SK-N-SH (cell line): ENCODE measurements at places on chromosomes 13 and 19. TPM values are rescaled to one million over a fixed set of nuclear protein-coding genes. Genes with fewer than 3 reads are reported as not detected.

GRCh38 chr19:3979289-3979673 is 6.0 kb downstream of the EEF2 start:
- DNase-seq = peak; percentile 11

DNA sequence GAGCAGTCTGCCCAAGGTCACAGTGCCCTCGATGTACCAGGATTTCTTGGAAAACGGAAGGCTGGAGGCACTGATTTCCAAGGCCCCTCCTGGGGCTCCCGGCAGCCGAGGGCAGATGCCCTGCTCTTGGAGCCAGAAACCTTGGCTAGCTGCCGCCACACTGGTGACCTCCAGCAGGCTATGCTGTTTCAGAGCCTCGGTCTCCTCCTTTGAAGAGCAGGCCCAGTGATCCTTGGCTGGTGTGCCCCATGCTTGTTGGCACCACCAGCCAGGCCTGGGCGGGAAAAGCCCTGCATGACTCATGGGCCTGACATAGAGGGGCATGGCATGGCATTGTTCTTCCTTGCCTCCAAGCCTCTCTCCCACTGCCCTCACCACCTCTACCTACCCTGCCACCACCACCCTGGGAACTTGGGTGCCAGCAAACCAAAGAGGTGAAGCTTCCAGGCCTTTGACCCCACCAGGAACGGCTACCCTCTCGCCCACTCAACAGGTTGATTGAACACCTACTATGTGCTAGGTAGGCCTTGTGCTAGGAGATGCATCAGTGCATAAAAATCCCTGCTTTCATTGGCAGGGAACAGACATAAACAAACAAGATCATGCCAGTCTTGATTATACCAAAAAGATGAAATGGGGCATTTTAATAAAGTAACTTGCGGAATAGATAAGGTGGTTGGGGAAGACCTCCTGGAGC is 1.6 kb upstream of the CLEC11A start:
- DNase-seq = no peak

The KCNN1 gene
- polyA plus RNA-seq = 2.7 and 3.6 TPM in 2 replicates

The LRRC25 gene
- not detected in 2 replicates for polyA plus RNA-seq
